Urinary bladder (tissue), 4 donors: ENCODE measurements at places on chromosomes 6 and 20. TPM values are rescaled to one million over a fixed set of nuclear protein-coding genes. Genes with fewer than 3 reads are reported as not detected.

COQ3 gene
- total RNA-seq, result 4.8 TPM

SERPINB6 gene
- 58.8 TPM for total RNA-seq

ME1 gene
- 12.3 TPM for total RNA-seq

SYTL3 gene
- 4.9 TPM for total RNA-seq

GMEB2 gene
- total RNA-seq, result 7.7 TPM

DSP gene
- total RNA-seq, result 33.9 TPM

LTB gene
- 2.1 TPM for total RNA-seq

SCUBE3 gene
- total RNA-seq, result 3.9 TPM

GPX5 gene
- total RNA-seq, result not detected

SLC17A9 gene
- 8.9 TPM for total RNA-seq

KCNK5 gene
- total RNA-seq, result 2.3 TPM

DLK2 gene
- total RNA-seq, result 2.0 TPM

EDN3 gene
- total RNA-seq, result 3.1 TPM

ZFP57 gene
- not detected for total RNA-seq

UST gene
- 27.8 TPM for total RNA-seq

AGER gene
- total RNA-seq, result 1.5 TPM

KIF13A gene
- total RNA-seq, result 64.7 TPM

CRIP3 gene
- 3.9 TPM for total RNA-seq

DZANK1 gene
- 3.1 TPM for total RNA-seq

YIPF3 gene
- 54.9 TPM for total RNA-seq

DEFB121 gene
- total RNA-seq, result not detected

SOBP gene
- 27.7 TPM for total RNA-seq

ZNF391 gene
- total RNA-seq, result 6.9 TPM
